Fibroblast of gingiva (primary cell): ENCODE measurements at places on chromosomes 2 and 18.

GRCh38 chr2:23452372-23452771, 67.4 kb downstream of the KLHL29 start:
- DNase-seq = no peak

GRCh38 chr2:72901426-72901825, 14.2 kb downstream of the SPR start:
- no peak for DNase-seq

- DNase-seq = no peak
Observed at GRCh38 chr18:78722929-78723710, 256.5 kb upstream of the SALL3 start.

DNA sequence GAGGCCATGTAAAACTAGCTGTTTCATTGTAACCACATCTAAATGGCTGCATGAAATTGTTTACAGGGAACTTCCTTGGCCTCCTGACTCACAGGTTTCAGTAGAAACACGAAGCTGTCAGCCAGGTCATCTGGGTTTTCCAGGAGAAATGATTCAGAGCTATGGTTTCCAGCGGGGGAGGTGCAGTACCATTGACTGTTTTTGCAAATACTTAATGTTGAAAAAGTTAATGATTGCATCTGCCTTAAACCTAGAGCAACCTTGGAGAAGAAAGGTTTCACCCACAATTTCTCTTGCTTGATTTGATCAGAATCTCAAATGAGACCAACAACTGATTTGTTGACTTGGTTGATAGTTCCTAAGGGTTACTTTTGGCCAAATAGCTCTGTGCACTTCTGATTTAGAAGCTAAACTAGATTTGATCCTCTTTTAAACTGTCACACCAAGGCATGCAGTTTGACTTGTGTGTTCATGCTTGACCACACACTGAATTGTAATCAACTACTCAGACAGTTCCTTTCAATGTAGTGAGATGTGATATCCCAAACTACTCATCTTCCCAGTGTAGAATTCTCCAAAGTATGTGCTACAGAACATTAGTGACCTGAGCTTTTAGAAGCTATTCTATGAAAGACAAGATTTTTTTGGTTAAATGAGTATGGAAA, 193.5 kb upstream of the CHST9 start:
- no peak for DNase-seq

GRCh38 chr2:239441261-239442078, 40.6 kb upstream of the HDAC4 start:
- no peak for DNase-seq

DNA sequence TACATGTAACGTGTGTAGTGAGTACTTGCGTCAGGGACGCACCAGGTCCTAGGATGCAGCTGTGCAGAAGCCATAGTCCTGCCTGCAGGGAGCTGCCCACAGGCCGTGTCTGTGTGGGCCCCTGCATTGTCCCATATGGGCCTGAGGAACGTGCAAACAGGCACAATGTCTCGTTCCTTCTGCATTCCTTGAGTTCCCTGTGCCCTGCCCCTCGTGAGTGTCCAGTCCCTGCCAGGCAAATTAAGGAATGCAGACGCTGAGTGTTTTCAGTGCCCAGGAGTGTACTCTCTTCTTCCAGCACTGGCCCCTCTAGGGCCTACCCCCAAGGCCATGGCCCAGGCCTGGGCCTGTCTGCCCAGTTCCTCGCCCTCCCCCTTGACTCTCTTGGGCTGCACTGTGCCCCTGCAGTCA, 61.8 kb downstream of the FAM168B start:
- no peak for DNase-seq

GRCh38 chr2:156332284-156332533, 312 bp downstream of the NR4A2 start:
- DNase-seq = no peak

- DNase-seq = peak; percentile 65
Observed at GRCh38 chr2:175690113-175690837, 311.8 kb downstream of the LNPK start.

GRCh38 chr2:182761903-182762302, 45.8 kb downstream of the DNAJC10 start:
- peak; percentile 88 for DNase-seq

DNA sequence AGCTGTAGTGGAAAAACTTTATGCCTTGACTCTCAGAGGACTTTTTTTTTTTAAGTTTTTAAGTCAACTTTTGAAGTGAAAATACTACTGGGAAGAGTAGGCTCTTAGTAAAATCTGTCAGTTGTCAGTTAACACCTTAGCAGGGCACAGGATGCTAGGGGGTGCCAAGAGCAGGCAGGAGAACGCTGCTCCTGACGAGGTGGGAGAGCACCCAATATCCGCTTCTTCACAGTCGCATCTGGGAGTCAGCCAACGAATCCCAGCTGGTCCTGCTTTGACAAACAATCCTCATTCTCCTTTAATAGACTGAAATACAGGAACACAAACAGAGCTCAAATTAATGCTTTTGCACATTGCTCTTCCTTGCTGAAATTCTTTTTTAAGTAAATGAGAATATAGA, 709.5 kb upstream of the ACVR2A start:
- DNase-seq = no peak

GRCh38 chr2:30425326-30425725, 21.7 kb upstream of the LCLAT1 start:
- DNase-seq = peak; percentile 84

GRCh38 chr18:48815179-48815515, 135.6 kb downstream of the SMAD7 start:
- no peak for DNase-seq

- peak; percentile 66 for DNase-seq
Observed at GRCh38 chr18:59752666-59753065, 55.4 kb upstream of the CCBE1 start.

DNA sequence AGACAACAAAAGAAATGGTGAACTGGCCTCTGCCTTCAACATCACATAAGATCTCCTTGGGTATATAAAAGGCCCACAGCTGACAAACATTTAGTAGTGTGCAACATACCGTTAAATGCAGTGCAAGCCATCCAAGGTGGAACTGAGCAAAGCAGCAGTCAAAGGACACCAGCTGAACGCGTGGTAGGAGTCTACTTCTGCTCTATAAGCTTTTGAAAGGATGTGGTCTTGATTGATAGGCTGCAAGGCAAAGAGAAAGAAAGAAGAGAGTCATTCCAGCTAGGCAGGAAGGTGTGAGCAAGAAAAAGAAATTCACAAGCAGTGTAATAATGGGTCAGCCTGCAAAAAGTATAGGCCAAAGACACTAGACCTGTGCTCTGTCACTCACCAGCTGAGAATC, 356.3 kb downstream of the SATB2 start:
- no peak for DNase-seq

DNA sequence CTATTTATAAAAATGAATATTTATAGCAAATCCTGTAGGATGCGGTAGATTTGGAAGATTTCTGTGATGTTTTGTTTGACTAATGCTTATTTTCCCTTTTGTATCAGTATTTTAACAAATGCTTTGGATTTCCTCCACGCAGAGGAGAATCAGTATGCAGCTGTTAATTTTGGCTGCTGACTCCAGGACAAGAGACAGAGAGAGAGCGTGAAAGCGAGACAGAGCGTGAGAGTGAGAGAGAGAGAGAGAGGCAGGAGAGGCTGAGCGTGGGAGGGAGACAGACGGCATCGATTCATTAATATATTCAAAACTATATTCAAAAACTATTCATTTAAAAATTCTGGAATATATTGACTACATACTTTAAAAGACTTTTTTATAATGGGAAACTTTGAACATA, 62.5 kb downstream of the RRM2 start:
- DNase-seq = no peak
